ENCODE measurements at places on chromosomes 3 and 15. TPM values are rescaled to one million over a fixed set of nuclear protein-coding genes. Genes with fewer than 3 reads are reported as not detected.

- DNase-seq: no peak
Measured at GRCh38 chr15:80703965-80704364, 8.9 kb downstream of the ABHD17C start.

- no peak for DNase-seq
Measured at GRCh38 chr3:182855076-182855475, 61.8 kb downstream of the ATP11B start.

SLC2A2 gene
- not detected for total RNA-seq

DNA sequence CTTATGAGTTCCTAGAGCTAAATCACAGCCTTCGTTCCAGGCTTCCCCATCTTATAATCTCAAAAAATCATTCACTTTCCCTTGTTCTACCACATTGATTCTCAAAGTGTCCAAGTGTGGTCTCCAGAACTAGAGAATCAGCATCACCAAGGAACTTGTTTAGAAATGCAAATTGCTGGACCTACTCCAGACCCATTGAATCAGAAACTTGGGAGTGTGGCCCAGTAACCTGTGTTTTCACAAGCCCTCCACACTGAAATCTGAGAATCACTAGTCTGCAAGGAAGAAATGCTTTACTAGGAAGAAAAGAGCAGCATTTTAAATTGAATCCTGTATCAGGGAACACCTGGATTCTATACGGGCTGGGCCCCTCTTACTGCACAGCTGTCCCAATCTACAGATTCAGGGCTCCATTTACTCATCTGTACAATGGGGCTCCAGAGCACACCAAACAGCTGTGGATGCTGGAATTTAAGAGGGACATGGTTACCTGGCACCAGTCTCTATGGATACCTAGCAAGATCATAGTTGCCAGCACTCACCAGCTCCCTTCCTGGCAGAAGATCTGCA, 3.9 kb downstream of the MEGF11 start:
- DNase-seq: no peak

- DNase-seq: no peak
Measured at GRCh38 chr15:35874260-35874905, 328.4 kb upstream of the DPH6 start.

GRCh38 chr3:191959876-191960413, 499.0 kb downstream of the PYDC2 start:
- no peak for DNase-seq

CISH gene
- 3.5 TPM for total RNA-seq

- no peak for DNase-seq
Measured at GRCh38 chr3:100087198-100087597, 27.1 kb downstream of the FILIP1L start.

DNA sequence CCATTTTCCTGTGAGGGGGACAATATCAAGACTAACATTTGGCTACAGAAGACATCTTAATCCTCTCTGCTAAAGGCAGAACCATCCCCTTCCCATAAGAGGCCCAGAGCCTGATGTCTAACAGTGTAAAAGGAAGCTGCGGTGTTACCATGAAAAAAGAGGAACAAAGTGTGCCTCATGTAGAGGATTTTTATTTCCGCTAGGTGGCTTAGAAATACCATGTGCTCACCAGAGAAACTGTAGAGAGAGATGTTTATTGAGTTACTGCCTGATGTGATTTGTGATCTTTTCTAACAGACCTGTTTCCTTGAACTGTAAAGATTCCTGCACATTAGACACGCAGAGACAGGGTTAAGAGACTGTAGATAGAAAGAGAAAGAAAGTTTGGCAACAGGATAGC, 22.0 kb downstream of the OR5H15 start:
- no peak for DNase-seq

SEMA4B gene
- 8.0 TPM for total RNA-seq

DNA sequence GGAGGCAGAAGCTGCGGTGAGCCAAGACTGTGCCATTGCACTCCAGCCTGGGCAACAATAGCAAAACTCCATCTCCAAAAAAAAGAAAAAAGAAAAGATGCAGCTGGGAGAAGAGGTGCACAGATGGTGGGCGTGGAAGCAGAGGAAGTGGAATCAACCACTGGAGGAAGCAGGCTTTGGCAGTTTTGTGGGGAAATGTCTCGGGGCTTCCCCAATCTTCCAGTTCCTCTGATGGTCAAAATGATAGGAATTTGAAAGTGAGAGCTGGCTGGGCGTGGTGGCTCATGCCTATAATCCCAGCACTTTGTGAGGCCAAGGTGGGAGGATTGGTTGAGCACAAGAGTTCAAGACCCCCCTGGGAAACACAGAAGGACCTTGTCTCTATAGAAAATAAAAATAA, 48.1 kb upstream of the SMAD3 start:
- DNase-seq: no peak

DNA sequence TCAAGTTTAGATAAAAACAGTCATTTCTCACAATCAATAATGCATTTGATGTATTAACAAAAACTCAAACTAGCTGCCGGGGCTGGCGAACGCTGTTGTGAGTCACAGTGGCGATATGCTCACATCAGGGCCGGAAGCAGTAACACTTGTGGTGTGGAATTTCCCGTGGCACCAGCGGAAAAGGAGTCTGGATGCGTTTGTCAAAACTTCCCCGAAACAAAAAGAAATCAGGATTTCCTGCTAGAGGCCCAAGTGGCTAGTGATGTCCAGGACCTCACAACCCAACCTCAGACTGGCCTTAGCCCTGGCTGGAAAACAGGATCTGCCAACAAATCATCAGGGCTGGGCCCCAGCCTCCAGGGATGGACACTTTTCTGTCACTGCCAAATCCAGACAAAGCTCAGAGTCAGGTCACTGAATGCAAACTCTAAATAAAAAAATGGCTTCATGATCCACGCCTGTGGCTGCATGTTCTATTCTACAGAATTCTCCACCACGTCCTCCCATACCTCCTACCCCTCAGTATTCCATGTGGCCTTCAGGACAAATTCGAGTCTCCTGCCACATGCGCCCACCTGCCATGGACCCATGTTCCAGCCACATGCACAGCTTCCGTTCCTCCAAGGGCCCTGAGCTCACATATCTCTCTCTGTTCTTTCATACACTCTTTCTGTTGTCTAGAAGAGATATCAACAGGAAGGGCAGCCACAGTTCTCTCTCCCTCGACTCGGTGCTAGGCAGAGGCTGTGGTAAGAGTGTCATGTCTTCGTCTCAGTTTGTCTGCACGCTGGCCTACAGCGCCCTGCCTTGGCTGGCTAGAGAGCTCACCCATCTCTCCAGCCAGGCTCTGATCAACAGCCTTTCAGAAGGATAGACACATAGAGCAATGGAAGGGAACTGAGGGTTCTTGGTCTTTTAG, 35.4 kb downstream of the EHD4 start:
- peak; percentile 91 for DNase-seq

GRCh38 chr3:20039765-20040547, at the start of gene KAT2B:
Gene KAT2B (plus strand): TSS chr3:20040446. CDS start chr3:20040478, 32 bp downstream.
- peak; percentile 85 for DNase-seq

GRCh38 chr3:31319332-31319731, 213.4 kb upstream of the STT3B start:
- DNase-seq: no peak

DNA sequence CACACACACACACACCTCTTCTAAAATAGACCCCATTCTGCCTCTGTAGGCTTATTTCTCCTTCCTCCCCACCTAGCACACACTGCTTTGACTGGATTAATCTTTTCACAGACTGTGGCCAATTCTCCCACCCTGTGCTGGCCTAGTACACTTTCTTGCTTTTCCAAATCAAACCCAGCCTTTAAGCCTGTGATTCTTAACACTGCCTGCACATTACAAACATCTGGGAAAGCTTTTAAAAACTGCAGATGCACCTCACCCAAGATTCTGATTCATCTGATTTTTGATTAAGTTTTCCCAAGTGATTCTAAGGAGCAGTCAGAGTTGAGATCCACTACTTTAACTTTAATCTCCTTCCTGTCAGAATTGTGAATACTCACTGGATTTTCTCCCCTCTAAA, 12.8 kb downstream of the CSNK1G1 start:
- no peak for DNase-seq

- peak; percentile 71 for DNase-seq
Measured at GRCh38 chr15:74781431-74782258, at the start of gene CSK. Gene CSK (plus strand): TSS chr15:74782080. CDS start chr15:74798298, 16,218 bp downstream.

- no peak for DNase-seq
Measured at GRCh38 chr3:36786921-36787890, 22.9 kb upstream of the DCLK3 start.

Measured in CD4-positive, alpha-beta T cell (primary cell).